ENCODE measurements at places on chromosomes 2 and 18.

DNA sequence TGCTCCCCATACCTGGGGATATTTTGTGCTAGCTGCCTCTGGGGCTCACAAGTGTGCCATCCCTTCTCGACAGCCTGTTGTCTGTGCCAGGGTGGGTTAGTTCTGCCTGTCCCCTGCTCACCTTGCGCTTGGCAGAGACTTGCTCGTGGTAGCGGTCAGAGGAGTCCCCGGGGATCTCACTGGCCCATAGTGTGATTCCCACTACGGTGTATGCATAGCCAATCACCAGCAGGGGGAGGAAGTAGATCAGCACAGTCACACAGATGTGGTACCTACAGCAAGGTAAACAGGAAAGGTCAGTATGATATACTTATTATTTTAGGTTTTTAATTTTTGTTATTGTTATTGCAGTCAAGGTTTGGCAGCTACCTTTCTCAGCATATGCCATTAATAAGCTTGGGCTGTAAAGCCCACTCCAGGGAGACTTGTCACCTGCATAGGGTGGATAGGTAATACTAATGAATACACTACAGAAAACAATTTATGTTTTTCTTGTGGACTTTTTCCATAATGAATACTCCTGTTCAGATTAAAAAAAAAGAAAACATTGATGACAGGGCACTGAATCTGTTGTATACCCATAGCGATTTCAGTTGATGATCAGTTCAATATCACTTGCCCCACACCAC, 95.2 kb downstream of the POLE4 start:
- no peak for DNase-seq

- DNase-seq: no peak
Observed at GRCh38 chr2:105129722-105130232, 91.9 kb downstream of the MRPS9 start.

DNA sequence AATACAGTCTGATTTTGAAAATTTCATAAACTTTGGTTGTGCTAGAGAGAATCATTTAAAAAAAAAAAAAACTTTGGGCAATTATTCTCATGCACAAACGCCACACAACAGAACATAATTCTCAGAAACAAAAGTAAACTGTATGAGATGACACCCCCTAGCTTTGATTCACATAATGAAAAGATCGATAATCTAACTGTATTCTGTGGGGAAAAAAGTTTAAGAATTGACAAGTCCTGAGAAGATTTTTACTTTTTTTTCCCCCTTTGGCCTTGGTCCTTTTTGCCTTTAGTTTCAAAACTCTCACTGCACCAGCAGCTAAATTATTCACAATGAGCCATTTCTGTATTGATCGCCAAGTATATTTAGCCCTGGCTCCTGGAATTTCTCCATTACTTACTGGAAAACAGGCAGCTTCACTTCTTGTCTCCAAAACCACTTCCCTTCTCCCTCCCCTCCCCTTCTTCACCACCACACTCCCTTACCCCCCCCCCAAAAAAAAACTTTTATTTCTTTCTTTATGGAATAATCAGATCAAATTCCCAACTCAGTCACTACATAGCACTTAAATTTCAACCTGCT, 2.0 kb downstream of the IKZF2 start:
- DNase-seq: no peak

DNA sequence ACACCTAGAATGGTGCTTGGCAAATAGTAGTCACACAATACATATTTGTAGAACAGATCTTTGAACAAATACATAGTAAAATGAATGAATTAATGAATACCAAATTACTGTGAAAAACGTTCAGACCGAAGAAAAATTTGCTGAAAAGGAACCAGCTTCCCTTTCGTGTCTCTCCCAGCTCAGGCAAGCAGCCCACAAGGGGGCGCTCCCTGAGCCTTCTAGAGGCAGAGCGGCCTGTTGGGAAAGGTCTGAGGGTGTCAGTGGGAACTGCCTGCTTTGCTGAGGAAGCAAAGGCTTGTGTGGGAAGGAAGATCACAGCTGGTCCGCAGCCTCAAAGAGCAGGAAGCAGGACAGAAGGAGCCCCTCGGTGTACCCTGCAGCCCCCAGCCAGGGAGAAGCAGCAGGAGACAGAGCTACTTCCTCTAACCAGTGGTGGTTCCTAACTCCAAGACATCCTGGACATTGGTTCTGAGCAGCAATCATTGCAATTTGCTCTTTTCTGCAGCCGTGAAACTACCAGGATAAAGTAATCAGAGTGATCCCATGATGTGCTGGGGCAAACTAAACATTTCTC, 231.1 kb downstream of the ANKRD30B start:
- DNase-seq: peak; percentile 18

- no peak for DNase-seq
Observed at GRCh38 chr2:227460070-227460485, 11.9 kb upstream of the AGFG1 start.

DNA sequence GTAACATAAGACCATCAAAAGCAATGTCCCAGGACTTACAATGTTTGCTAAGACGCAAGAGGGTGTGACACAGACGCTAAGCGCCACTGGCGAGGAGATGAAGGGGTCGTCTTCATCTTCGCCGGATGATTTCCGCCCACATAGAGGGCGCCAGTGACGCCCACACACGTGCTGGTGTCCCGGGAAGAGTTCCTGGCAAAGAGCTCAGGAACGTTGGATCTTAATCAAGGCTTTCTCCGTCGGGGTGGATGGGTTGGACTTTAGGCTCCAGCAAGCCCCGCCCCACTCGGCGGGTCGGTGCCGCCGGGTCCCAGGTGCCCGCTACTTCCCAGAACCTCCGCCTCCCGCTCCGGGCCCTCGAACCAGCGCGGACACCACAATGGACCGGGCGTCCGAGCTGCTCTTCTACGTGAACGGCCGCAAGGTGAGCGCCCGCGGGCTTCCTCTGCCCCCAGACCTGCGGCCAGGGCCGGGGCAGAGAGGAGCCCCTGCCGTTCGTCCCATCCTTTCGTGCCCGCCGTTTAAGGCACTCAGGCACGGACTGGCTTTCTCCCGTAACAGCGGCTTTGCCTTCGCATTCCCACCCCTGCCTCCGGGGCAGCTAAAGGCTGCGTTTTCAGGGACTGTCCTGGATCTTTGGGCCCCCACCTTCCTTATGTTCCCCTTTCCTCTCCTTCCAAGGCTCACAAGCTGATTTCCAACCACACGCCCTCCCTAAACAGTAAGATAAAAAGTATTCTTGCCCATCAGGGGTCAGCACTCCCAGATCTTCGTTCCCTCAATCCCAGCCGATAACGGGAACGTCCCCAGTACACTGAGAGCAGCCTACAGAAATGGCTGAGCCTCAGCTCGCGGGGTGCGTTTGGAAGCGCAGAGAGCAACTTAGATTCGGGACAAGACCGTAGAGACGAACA, at the start of gene AOX1:
TSS of gene AOX1 (plus strand) at position 285 of the 914 bp plus-strand sequence. CDS start at position 380, 95 bp downstream.
- no peak for DNase-seq

DNA sequence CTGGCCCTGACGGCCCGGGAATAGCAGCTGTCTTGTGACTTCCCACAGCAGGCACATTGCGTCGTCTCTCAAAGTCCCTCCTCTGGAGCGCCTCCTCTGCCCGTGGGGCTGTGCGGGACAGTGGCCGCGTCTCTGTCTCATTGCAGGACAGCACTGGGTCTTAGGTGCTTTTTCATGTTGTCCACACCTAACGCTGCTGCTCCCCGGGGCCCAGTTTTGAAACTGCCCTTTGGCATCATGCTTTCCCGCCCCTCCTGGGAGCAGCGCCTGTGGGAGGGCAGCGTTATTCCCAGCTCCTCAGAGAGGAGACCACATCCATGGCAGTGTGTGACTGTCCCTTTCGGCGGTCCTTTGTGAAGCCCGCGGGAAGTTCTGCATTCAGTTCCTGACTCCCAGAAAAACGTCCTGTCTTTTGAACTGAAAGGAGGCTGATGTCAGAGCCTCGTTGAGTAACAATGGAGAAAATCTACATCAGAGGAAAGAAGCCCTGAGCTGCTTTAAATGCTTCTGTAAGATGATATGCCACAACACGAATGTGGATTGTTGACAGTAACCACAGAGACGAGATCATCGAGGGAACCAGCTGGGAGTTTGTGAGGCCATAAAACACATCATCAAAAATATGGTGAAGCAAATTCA, 226.0 kb downstream of the FAM210A start:
- peak; percentile 16 for DNase-seq

DNA sequence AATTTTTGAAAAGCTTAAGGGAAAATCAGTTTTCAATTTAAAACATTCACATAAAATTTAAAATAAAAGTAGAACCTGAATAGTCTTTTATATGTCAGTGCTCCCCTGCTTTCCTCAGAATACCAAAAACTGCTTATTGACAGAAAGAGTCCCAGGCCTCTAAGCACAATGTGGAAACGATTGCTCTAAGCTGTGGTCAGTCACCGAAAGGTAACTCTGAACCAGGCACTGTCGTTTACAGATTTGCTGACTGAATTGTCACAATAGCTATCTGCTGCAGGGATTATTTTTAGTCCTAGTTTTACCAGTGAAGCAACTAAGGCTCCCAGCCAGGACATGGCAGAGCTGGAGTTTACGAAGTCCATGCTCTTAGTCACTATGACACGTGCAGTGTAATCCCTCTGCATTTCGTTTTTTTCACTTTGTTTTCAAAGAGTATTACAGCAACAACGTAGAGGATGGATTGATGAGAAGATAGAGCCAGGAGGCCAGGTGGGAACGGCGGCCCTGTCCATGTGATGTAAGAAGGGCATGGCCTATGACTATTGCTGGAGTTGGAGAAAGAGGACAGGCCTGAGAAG, 28.1 kb upstream of the TMEM247 start:
- DNase-seq: no peak

DNA sequence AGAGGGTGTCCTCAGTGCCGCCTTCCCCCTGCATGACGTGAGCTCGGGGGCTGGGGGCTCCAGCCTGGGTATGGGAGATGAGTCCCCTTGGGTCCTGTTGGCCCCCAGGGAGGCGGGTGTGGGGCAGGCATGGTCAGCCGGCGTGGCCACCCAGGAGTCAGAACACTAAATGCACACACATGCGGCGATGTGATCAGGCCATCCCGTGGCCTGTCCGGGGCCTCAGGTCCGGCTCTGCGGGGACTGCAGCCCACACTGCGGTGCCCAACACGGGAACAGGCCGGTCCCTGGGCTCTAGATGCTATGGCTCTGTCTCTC, 13.8 kb downstream of the ANO7 start:
- no peak for DNase-seq

- DNase-seq: peak; percentile 29
Observed at GRCh38 chr2:170177950-170178781, at the start of gene MYO3B. MYO3B (plus strand) TSS chr2:170178147; CDS start chr2:170178288, 141 bp downstream.

GRCh38 chr2:230405824-230406223, 10.2 kb upstream of the SP100 start:
- DNase-seq: no peak

DNA sequence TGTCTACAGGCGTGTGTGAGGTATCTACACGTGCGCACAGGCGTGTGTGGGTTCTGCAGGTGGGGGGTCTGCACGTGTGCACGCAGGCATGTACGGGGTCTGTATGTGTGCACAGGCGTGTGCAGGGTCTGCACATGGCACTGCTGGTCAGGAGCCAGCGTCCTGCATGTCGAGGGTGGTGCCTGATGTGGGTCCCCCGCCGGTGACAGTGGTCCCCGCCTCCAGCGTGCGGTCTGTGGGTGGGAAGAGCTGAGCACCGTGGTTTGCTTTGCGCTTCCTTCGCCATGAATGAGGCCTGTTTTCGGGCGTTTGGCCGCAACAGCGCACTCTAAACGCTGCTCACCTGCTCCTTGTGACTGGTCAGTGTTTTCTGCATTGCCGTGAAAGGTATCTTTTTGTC, 57.2 kb downstream of the CTDP1 start:
- no peak for DNase-seq

DNA sequence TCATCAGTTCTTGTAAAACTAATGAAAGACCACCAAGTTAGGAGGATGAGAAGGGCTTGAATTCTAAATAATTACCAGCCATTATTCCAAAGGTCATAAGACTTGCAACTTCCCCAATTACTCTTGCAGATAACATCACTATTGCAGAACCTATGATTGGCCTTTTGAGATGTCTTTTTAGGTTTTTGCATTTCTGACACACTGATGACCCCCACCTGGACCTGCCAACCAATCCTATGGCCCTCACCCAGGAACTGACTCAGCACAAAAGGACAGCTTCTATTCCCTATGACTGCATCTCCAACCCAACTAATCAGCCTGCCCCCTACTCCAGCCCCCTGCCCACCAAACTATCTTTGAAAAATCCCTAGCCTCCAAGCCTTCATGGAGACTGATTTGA, 111.5 kb upstream of the COPS8 start:
- DNase-seq: no peak

DNA sequence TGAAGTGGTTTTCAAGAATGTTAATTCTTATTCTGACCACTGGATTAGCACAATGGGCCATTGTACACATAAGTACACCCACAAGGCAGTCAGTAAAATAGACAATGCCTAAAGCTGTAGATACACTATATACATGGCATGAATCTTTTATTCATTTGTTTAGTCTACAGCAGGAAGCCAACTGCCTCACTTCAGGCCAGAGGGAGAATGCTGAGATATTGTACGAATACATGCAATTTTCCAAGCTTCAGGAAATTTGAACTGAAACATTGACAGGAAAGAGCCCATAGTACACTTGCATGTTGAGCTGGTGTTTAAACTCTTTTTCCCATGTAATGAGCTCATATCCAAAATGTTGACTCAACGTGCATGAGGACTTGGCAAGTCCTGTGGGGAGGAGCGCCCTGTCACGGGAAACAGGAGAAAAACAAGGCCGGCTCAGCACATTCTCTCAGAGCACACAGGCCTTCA, 111.6 kb upstream of the CYP1B1 start:
- DNase-seq: peak; percentile 91

GRCh38 chr2:119694845-119695521, 16.0 kb downstream of the TMEM177 start:
- DNase-seq: peak; percentile 14

- peak; percentile 5 for DNase-seq
Observed at GRCh38 chr2:170813611-170814532, 2.8 kb upstream of the GAD1 start.

DNA sequence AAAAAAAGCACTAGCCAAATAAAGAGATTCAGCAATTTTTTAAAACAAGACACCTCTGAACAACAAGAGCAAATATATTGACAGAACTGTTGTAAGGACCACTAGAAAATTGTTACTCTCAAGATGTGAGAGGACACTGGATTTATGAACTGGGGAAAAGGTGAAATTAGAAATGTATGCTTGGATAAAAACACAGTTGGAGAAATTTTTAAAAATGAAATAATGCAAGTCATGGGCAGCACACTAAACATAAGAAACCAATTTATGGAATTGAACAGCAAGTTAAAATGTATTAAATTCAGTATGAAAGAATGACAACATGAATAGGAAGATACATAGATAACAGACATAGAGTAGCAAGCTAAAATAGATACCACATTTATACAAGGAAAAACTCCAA, 377.4 kb downstream of the LRRTM4 start:
- no peak for DNase-seq

- DNase-seq: no peak
Observed at GRCh38 chr2:14199040-14199439, 433.5 kb upstream of the LRATD1 start.

DNA sequence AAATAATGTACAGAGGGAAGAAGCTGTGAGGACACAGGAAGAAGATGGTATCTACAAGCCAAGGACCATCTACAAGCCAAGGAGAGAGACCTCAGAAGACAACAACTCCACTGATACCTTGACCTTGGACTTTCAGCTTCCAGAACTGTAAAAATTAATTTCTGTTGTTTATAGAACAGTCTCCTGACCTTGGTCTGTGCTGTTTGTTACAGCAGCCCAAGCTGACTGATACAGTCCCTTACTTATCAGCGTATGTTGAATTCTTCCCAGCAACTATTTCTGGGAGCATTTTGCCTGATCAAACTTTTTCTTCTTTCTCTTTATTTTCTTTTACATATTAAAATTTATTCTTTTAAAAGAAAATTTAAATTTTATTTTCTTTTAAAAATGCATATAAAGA, 47.8 kb upstream of the IGFBP2 start:
- no peak for DNase-seq

GRCh38 chr2:68726608-68727367, 7.8 kb upstream of the ARHGAP25 start:
- DNase-seq: no peak

GRCh38 chr2:199258291-199258690, 199.4 kb downstream of the SATB2 start:
- no peak for DNase-seq

All from AG09319 (cell line).